Mammary epithelial cell (primary cell): ENCODE measurements at places on chromosomes 1 and 21.
A peak's percentile ranks its signal among the peaks of the same experiment; 100 is the strongest.

DNA sequence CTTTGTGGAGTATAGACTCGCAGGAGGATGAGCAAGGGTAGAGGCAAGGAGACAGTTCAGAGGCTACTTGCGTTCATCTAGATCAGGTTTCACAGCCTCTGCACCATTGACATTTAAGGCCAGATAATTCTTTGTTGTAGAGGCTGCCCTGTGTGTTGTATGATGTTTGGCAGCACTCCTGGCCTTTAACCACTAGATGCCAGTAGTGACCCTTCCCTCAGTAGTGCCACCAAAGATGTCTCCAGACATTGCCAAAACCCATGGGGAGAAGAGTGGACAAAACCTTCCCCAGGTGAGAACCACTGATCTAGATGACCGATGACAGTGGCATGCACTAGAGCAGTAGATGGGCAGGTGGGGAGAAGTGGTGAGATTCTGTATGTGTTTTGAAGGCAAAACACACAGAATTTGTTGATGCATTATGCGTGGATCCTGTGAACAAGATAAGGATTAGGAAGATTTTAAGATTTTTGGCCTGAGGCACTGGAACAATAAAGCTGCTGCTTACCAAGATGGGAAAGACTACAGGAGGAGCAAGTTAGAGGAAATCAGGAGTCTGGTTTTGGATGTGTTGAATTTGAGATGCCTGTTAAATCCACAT, 9.9 kb upstream of the COG2 start:
- peak; percentile 39 for DNase-seq

GRCh38 chr1:162605225-162605927, 26.9 kb upstream of the DDR2 start:
- DNase-seq = peak; percentile 86

- DNase-seq = no peak
Measured at GRCh38 chr21:45550522-45551210, 8.4 kb upstream of the SLC19A1 start.

DNA sequence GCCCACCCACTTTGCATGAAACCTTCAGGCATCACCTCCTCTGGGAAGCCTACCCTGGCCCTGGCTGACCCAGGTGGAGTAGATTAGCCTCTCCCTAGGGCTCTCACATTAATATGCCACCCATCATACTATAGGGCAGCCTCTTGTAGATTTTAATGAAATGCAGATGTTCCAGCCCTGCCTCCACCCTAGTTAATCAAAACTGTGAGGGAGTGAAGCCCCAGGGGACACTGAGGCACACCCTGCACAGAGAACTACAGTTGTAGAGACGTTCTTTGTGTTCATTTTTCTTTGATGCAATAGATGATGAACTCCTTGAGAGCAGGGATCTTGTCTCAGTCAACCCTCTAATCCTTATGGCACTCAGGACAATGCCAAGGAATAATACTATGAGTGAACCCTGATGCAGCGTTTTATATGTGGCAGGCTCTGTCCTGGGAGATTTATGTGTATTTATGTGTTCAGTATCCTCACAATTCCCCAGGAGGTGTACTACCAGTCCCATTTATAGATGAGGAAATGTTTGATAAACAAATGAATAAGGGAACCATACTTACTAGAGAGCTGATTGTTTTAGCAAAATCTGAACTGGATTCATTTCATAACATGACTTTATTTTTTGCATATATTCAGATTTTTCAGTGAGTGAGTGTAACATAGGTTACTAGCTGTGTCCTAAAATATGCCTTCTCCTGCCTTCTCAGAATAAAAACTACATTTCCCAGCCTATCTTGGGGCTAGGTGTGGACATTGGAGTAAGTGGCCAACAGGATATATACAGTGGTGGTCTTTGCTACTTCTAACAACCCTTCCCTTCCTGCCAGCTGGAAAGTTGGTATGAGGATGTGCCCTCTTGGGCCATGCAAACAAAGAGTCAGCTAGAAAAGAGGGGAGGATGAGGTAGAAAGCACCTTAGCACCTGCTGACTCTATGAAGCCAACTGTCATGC, 23.5 kb upstream of the PRELP start:
- DNase-seq = no peak

DNA sequence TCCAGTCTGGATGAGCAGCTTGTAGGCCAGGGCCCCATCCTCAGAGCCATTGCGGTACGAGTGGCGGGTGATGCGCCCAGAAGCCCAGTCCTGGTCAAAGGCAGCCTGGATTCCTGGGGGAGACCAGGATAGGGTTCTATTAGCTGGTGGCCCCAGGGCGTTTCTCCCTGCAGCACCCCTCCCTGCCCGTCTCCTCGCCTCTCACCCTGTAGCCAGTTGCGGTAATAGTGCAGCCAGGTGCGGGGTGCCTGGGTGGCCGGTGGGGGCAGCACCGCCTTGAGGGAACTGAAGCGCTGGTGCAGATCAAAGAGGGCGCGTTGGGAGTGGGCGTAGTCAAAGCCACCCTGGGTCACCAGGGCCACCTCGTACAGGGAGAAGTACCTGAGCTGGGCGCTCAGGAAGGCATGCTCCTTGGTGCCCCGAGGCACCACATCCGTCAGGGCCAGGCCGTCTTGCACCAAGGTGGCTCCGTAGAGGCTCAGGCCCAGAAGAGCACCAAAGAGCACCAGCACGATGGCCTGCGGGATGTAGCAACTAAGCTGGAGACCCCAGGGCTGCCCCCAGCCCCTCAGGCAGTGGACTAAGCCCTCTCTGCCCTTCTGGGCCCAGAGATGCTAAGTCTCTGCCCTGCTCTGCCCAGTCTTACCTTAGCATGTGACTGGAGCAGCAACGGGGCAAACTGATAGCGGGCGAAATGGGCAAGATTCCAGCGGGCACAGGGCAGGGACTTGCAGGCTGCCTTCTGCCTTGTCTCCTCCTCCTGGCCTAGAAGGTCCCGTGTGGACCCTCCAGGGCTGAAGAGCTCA, 15.7 kb downstream of the PTCH2 start:
- no peak for DNase-seq

GRCh38 chr1:202343652-202344349, 2.1 kb upstream of the UBE2T start:
- DNase-seq = peak; percentile 27

DNA sequence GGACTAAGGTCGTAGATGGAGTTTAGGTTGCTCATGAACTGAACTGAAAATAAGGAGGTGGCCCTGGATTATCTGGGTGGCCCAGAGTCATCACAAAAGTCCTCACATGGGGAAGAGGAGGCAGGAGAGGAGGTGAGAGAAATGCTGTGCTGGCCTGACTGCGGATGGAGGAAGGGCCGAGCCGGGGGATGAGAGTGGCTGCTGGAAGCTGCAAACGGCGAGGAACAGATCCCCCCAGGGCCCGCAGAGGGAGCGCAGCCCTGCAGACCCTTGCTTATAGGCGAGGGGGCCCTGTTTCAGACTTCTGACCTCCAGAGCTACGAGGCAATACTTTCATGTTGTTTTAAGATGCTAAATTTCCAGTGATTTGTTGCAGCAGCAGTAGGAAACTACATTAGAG, 102.7 kb upstream of the C1orf174 start:
- no peak for DNase-seq

DNA sequence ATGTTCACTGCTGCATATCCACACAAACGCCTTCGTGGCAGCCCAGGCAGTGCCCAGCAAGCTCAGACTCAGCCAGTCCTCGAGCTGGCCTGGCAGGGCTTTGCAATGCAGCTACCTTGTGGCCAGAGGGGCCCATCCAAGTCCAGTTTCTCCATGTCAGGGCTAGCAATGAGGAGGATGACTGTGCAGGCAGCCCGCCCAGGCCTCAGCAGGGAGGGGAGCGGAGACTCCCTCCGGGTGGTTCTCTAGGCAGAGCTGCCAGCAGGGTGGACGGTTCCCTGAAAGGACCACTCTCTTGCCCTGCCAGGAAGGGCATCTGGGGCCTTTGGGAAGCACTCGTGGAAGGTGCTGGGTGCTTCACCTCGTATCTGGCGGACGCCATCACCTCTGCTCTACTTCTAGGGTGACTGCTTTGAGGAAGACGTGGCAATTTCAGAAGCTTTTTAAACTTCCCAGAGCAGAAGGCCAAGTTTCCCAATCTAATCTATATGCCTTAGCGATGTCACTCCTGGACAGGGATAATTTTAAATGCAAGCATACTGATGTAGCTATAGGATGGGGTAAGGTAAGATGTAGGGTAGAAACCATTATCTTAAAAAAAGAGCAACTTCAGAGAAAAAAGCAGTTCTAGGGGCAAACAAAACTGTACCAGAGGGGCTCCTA, 56.2 kb downstream of the RUNX1 start:
- peak; percentile 94 for DNase-seq

GRCh38 chr1:10714337-10715114, 81.9 kb downstream of the CASZ1 start:
- DNase-seq = no peak

DNA sequence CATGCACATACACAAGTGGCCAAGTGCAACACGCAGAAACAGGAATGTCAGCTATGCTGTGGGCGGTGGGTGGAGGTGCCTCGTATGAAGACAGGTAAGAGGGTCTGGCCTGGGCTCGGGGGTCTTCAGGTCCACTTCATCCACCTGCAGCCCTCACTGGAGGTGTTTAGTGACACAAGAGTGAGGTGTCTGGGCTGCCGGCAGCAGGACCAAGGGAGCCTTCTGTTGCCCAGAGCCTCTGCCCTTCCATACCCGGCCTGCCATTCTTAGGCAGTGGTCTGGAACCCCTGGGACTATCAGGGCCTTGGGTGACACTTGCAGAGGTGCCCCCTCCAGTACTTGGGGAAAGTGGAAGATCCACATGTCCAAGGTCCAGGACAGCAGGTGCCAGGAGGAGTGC, 21.7 kb upstream of the ACTRT2 start:
- DNase-seq = no peak

- no peak for DNase-seq
Measured at GRCh38 chr21:42525676-42526378, 12.2 kb downstream of the SLC37A1 start.

DNA sequence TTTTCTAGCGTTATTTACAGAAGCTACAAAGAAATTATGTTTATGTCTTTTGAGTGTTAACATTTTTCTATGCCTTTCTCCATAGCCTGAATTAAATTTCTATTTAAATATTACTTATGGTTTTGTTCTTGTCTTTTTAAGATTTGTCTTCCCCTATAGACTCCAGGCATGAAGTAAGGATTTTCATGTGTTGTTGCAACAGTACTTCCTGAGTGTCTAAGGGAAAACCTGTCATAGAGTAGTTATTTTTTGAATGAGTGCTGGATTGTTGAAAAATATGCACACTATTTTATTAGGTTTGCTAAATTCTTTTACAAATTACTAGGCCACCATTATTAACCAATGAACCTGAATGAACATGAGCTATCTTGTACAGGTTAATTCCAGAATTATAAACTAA, 27.1 kb downstream of the SAMSN1 start:
- no peak for DNase-seq

DNA sequence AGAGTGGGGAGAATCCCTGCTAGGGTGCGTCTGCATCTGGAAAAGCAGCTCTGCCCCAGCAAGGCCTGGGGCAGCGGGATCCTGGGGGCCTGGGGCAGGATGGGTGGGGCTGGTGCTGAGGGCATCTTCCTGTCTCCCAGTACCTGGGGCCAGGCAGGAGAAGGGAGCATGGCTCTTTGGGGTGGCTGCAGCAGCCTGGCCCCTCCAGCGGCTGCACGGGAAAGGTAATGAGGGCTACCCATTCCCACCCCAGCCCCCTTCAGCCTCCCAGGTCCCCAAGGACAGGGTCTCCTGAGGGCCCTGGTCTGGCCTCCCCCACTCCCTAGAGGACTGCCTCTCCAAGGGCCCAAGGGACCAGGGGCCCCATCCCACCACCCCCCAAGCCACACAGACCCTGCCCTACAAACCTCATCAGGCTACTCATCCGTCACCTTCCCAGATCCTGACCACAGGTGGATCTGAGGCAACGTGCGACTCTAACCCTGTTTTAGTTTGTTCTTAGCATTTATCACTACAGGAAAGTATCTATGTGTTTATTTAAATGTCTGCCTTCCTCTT, 910 bp upstream of the ANKRD65 start:
- DNase-seq = no peak

DNA sequence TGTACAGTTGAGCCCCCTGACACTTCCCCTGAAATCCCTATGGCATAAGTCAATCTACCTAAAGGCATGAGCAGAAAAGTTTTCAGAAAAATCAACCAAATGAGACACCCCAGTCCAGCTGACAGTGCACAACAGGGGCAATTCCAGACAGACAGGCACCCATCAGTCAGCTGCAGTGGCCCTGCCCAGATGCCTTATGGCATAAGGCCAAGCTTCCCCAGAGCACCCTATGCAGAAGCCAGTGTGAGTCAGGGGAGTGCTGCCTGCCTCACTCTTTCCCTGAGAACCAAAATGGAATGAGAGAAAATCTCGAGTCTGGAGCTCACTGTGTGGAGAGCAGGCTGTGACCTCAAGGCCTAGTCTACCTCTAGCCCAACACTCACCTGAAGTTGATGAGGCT, 38.1 kb downstream of the MRAP start:
- peak; percentile 32 for DNase-seq

GRCh38 chr1:18110598-18110939, 3.0 kb downstream of the IGSF21 start:
- DNase-seq = no peak

DNA sequence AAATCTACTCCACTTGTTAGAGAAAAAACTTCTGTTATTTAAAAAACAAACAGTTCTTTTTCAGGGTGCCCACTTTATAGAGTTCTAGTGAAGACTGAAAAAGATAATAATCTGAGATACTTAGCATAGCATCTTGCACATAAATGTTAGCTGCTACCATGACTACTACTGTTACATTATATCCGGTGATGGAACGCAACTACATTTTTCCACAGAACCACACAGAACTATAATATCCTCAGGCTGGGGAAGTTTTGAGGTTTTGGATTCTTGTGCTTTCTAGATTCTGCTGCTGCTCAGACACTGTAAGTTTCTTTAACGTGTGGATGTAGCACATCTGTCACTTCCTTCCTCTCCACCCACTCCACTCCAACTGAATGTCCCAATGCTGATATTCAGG, 110.3 kb downstream of the PTPN14 start:
- peak; percentile 91 for DNase-seq

- no peak for DNase-seq
Measured at GRCh38 chr1:24773618-24774017, 28.4 kb downstream of the CLIC4 start.

DNA sequence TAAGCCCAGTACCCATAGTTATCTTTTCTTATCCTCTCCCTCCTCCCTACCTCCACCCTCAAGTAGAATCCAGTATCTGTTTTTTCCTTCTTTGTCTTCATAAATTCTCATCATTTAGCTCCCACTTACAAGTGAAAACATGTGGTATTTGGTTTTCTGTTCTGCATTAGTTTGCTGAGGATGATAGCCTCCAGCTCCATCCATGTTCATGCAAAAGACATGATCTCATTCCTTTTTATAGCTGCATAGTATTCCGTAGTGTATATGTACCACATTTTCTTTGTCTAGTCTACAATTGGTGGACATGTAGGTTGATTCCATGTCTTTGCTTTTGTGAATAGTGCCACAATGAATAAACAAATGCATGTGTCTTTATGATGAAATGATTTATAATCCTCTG, 55.2 kb downstream of the PRKACB start:
- no peak for DNase-seq

GRCh38 chr21:34580181-34580700, 34.7 kb downstream of the RCAN1 start:
- peak; percentile 46 for DNase-seq

GRCh38 chr1:90402893-90403849, 313.9 kb downstream of the BARHL2 start:
- DNase-seq = peak; percentile 98
